Mesothelial cell of epicardium (in vitro differentiated cells): ENCODE measurements at places on chromosomes 5 and 9. TPM values are rescaled to one million over a fixed set of nuclear protein-coding genes. Genes with fewer than 3 reads are reported as not detected.

DCANP1 gene
- not detected in 3 replicates for total RNA-seq

CARTPT gene
- not detected in 3 replicates for total RNA-seq

GRCh38 chr5:102762562-102763227 is 7.6 kb downstream of the PAM start:
- peaks cover 7% of the 10 kb centered on the region for H3K4me1 ChIP-seq
- H3K36me3 ChIP-seq, result no peaks in the 10 kb centered on the region
- no peaks in the 10 kb centered on the region for H3K27me3 ChIP-seq
- H3K4me3 ChIP-seq, result no peak overlapping the region
- no peak for DNase-seq

GRCh38 chr5:39577529-39577928 is 152.7 kb upstream of the DAB2 start:
- H3K4me1 ChIP-seq, result peaks cover 23% of the 10 kb centered on the region
- no peak for DNase-seq
- peaks cover 2% of the 10 kb centered on the region for H3K27me3 ChIP-seq

- peaks cover 5% of the 10 kb centered on the region for H3K4me1 ChIP-seq
- H3K36me3 ChIP-seq, result peaks cover 6% of the 10 kb centered on the region
- H3K27me3 ChIP-seq, result no peaks in the 10 kb centered on the region
- H3K27ac ChIP-seq, result no peak overlapping the region
- DNase-seq, result no peak
Observed at GRCh38 chr5:106116682-106117081, 1554.1 kb downstream of the EFNA5 start.

- no peak for DNase-seq
- no peak overlapping the region for H3K4me3 ChIP-seq
- peaks cover 1% of the 10 kb centered on the region for H3K36me3 ChIP-seq
- no peaks in the 10 kb centered on the region for H3K27me3 ChIP-seq
- H3K4me1 ChIP-seq, result no peaks in the 10 kb centered on the region
Observed at GRCh38 chr9:35333551-35333950, 156.4 kb upstream of the RUSC2 start.

GRCh38 chr5:159208514-159209437 is 577 bp downstream of the RNF145 start:
- peaks cover 61% of the 10 kb centered on the region for H3K4me1 ChIP-seq
- DNase-seq, result peak; percentile 59
- H3K36me3 ChIP-seq, result no peaks in the 10 kb centered on the region
- H3K27me3 ChIP-seq, result no peaks in the 10 kb centered on the region
